Stimulated activated naive CD4-positive, alpha-beta T cell treated with Interleukin-2 at 50 U/mL for 16 hours (primary cell): ENCODE measurements at places on chromosomes 2 and 18.
A peak's percentile ranks its signal among the peaks of the same experiment; 100 is the strongest.

DNA sequence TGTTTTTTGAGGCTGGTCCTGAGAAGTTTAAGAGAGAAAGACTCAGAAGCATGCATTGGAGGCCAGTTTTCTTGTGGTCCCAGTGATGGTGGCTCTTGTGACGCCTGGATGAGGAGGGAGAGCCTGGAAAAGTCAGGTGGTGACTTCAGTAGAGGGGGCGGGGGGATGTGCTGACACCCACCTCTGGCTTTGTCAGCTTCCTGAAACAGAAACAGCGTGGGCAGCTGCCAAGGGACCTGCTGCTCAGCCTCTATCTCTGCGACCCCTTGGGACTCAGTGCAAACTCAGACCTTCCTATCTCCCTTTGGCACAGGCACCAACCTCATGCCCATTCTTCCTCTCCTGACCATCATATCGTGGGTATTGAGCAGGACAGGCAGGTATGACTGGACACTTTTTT lies 6.4 kb downstream of the TGFBRAP1 start:
- DNase-seq: no peak

GRCh38 chr2:31812051-31812798 lies 198.6 kb downstream of the MEMO1 start:
- DNase-seq: no peak

GRCh38 chr18:48673853-48674721 lies 135.3 kb downstream of the CTIF start:
- DNase-seq: no peak

GRCh38 chr2:199684832-199685231 lies 166.2 kb downstream of the FTCDNL1 start:
- DNase-seq: no peak

DNA sequence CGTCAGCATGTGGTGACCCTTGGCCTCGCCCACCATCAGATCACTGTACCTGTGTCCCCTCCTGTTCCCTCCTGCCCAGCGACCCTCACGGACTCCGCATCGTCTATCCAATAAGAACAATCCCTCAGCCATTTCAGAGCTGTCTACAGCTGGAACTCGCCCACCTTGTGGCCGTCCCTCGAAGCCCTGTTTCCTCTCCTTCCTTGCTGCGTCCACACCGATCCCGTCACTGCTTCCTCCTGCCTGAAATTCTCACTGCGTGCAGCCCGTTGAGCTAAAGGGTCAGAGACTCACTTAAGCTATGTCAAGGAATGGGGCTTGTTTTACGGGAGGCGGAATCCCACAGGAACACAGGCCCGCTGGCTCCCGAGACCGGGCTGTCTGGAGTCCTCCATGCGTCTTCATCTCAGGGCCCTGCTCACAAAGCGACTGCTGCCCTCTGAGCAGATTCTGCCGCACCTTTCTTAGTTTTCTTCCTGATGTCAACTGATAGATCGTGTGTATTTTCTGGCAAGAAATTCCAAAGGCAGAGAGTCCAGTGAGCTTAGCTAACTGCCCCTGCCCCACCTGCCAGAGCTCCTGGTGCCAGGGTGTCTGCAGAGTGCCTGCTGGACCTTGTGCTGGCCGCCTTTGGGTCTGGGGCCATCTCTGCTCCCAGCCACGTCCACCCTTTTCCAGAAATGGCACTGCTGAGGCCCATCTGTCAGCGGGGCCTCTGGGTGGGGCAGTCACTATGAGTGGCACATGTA lies 35.3 kb downstream of the KLHL29 start:
- DNase-seq: no peak

- DNase-seq: no peak
Observed at GRCh38 chr2:236627193-236627592, 57.6 kb downstream of the ACKR3 start.

DNA sequence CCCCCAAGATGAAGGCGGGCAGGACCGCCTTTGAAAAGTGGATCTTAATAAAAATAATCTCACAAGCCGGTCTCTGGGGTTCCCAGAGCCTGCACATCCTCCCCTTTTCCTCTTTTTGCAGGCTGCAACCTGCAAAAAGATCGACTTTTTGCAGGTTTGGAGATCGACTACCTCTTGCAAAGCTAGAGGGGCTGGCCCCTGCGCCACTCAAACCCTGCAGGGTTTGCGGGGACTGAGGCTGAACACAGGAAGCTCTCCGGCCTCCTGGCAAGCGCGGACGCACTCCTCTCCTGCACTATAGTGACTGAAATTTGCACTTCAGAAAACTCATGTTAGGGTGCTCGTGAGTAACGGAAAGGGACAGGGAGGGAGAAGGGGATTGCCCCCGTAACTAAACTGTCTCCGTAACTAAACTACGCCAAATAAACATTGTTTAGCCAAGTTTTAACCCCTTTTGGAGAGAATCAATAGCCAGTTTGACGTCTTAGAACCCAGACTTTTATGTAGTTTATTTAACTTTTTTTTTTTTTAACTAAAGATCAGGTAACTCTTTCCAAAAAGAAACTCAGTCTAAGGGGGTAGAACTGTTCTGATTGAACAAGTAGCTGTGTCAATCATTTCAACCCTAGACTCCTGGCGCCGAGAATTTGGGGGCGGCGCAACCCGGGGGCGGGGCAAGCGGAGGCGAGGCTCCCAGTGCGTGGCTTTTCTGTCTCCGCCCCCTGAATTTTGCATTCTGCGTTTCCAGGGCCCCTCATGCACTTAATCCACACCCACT lies 2.5 kb downstream of the IGFBP5 start:
- peak; percentile 7 for DNase-seq

GRCh38 chr2:12754643-12755042 lies 37.9 kb downstream of the TRIB2 start:
- DNase-seq: no peak

DNA sequence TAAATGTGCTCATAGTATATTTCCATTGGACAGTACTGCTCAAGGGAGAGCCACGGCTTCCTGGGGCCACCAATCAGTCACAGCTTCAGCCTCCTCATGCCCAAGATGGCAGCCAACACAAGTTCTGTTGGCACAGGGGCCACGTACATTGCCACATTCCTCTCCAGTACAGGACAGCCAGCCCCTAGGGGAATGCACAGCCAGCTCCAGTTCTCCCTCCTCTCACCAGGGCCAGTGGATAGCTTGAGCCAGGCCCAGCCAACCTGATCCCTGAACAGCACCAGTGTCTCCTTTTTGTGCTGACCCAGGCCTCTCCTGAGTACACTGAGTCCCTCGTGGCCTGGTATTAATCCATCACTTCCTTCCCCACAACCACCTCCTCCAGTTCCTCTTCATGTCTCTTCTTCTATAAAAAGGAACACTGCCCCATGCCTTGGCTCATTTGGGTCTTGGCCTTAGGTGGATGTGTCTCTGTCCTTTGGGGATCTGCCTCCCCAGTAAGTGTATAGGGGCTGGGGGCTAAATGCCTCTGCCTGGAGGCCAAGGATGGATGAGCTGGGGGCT lies 168.7 kb downstream of the TNS1 start:
- DNase-seq: no peak

GRCh38 chr2:69298261-69298660 lies 88.8 kb downstream of the GFPT1 start:
- DNase-seq: no peak

GRCh38 chr2:121949271-121949670 lies 193.8 kb downstream of the TSN start:
- no peak for DNase-seq

- no peak for DNase-seq
Observed at GRCh38 chr18:13538630-13539029, 187.7 kb downstream of the FAM210A start.

DNA sequence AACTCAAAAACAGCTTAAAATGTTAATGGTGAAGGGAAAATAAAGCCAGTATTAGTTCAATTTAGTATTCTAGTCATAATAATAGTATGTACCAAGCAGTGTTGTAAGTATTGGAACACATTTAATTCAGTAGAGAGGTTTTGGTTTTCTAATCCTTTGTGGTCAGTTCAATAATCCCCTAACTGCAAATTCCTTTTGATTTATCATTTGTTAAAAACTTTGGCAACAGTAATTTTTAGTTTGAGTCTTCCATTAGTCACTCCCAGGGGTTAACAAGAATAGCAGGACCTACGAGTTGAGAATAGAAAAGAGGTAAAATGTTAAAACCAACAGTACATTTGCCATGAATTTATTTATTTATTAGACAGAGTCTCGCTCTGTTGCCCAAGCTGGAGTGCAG lies 10.7 kb downstream of the MRPL44 start:
- no peak for DNase-seq

DNA sequence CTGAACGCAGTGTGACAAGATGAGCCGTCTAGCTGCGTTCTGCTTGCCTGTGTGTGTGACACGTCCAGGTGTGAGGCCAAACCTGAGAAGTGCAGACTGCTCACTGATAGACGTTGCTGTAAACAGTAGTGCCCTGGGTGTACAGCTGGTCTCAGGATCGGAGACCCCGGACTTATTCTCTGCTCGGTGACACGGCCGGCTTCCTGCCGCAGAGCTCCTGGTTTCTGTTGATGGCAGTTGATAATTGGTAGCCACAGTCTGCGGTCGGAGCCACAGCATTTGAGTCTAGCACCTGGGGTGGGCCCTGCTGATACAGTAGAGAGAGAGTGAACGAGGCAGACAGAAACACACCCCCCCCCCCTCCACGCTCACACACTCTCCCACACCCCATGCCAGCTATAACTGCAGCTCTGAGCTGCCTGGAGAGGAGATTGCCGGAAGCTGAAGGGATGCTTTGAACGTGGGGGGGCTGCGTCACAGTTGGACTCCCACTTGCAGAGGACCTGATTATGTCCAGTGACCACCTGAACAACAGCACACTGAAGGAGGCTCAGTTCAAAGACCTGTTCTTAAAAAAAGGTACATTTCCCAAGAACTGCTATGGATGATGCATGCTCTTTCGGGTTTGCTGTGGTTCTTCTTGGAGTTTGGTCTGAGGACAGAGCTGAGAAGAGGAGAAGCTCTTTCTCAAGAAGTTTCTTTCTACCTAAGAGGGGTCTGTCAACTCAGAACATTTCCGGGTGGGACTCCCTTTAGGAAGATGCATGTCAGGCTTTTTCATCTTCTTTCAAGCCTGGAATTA lies 114.0 kb downstream of the FAM210A start:
- peak; percentile 75 for DNase-seq
